HTR-8/SVneo (cell line): ENCODE measurements at places on chromosomes 12 and 14.

- no peak for DNase-seq
These were observed 4.5 kb upstream of the SRSF9 start for GRCh38 chr12:120473807-120474615.

- no peak for DNase-seq
These were observed 34.6 kb downstream of the RERG start for GRCh38 chr12:15186597-15186996.

DNA sequence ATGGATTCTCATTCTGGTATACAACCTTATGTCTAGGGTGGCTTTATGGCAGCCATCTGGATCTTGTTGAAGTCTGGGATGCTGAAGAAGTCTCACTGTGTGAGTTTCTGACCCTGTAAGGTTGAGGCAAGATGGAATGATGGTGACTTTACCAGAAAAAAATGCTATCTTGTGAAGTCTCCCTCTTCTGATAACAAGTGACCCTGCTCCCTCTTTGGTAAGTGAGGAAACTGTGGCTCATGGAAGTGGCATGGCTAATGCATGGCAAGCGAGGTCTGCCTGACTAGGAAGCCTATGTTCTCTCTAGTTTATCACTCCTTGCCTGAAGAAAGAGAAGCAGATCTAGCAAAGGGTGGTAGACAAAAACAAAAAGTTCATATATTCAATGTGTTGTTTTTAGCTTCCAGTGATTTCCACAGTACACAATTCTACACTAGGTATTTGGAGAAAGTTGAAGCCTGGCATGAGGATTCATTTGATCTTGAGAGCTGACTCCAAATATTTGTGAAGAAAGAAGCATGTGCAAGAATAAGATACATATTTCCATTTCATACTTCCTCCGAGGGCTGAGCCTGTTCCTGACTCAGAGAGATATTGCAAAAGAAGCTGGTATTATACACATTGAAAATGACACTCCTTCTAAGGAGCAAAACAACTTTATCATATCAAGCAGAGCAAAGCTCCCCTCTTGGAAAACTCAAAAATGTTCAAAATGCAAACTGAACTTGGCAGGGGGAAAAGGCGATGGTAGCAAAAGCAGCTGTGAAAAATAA is 63.6 kb downstream of the HELB start:
- DNase-seq, result no peak

GRCh38 chr12:107179871-107180270 is 86.5 kb upstream of the CRY1 start:
- no peak for DNase-seq

- DNase-seq, result no peak
These were observed 9.9 kb downstream of the PLBD2 start for GRCh38 chr12:113368331-113368730.

- no peak for DNase-seq
These were observed 73.9 kb upstream of the PRMT8 start for GRCh38 chr12:3417113-3417512.
